ENCODE measurements at places on chromosomes 16 and 17. TPM values are rescaled to one million over a fixed set of nuclear protein-coding genes. Genes with fewer than 3 reads are reported as not detected.

Gene LAT
- 195 TPM for total RNA-seq

DNA sequence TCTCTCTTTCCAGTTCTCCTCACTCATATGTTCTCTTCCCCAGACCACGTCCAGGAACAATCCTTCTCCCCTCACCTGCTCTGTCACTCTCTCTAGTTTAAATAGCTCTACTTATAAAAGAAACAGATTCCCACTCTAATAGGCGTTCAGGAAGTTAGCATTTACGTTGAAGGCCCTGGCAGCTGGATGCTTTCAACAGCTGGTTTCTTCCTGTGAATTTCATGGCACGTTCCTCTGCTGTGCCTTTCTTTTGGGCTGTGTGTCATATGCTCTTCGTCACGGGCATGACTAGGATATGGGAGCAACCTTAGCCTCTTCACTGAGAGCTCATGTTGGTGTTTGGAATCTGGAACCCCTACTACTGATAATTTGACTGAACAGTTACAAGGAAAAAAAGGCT is 73.2 kb downstream of the ZNF18 start:
- DNase-seq: no peak
- no peaks in the 10 kb centered on the region for H3K4me1 ChIP-seq
- no peak overlapping the region for H3K4me3 ChIP-seq
- H3K27me3 ChIP-seq: no peaks in the 10 kb centered on the region

Gene RNF112
- 0.22 TPM for total RNA-seq

Gene WNT9B
- total RNA-seq: not detected

Gene SGCA
- total RNA-seq: 0.31 TPM

- no peaks in the 10 kb centered on the region for H3K4me1 ChIP-seq
- no peaks in the 10 kb centered on the region for H3K36me3 ChIP-seq
- H3K4me3 ChIP-seq: no peak overlapping the region
- DNase-seq: no peak
Observed at GRCh38 chr17:17612085-17613022, 20.8 kb upstream of the PEMT start.

DNA sequence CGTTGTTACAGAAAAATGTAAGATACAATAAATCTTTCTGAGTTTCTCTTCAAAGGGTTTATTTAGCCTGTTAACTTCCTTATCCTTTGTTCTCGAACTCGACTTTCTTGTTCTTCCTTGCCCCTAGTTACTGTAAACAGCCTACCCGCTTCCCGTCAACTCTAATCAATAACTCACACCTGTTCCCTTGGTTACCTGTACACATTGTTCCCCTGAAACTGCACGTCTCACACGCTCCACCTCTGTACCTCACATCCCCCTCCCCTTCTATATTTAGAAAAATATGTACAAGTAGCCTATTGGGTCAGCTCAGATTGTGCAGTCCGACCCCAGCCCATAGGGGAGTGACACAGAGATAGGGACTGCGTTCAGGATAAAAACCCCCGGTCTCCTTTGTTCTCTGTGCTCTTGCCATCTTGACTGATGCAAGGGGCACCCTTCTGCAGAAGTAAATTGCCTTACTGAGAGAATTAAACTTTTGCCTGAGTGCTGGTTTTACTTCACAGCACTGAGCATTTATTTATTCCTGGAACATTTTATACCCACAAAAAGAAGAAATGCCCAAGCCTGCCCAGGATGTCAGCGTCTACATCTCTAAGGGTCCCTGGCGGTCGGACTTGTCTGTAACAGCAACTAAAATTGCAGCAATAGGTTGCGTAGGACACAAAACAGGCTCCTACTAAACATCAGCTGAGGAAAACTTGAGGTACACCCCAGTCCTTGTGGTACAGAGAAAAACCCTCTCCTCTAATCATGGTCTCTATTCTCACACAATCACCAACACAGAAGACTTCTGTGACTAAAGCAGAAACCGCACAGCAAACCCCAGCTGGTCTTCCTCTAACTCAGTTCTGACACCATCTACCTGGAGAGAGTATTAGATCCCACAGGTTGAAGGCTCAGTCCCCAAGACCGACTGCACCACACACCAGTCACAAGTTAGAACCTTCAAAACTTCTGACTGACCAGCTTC is 11.3 kb downstream of the WDR45B start:
- H3K4me1 ChIP-seq: peaks cover 4% of the 10 kb centered on the region
- no peak overlapping the region for H3K27ac ChIP-seq
- H3K36me3 ChIP-seq: peaks cover 9% of the 10 kb centered on the region
- DNase-seq: no peak
- H3K4me3 ChIP-seq: no peak overlapping the region

DNA sequence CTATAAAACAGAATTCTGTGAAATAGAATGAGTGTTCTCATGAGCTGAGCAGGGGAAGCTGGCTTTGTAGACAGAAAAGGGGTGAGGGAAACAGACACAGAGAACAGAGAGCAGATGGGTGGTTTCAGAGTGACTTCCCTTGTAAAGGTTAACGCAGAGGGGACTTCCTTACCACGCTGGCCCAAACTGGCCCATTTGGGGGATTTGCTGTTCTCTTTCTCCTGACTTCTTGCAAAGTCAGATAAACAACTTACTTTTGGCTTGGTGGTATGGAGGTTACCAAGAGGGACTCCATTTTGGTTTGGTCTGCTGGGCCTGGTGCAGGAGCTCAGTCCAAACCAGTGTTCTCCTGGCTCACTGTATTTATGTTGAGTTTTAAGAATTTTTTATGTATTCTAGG is 48.4 kb downstream of the SEC14L1 start:
- peaks cover 9% of the 10 kb centered on the region for H3K36me3 ChIP-seq
- H3K27ac ChIP-seq: no peak overlapping the region
- H3K4me3 ChIP-seq: no peak overlapping the region
- H3K27me3 ChIP-seq: no peaks in the 10 kb centered on the region
- DNase-seq: no peak
- peaks cover 33% of the 10 kb centered on the region for H3K4me1 ChIP-seq

GRCh38 chr17:51650202-51650601 is 389.9 kb downstream of the UTP18 start:
- no peaks in the 10 kb centered on the region for H3K4me1 ChIP-seq
- H3K27me3 ChIP-seq: no peaks in the 10 kb centered on the region
- no peak overlapping the region for H3K4me3 ChIP-seq
- no peak overlapping the region for H3K27ac ChIP-seq

Gene CCL8
- total RNA-seq: not detected

DNA sequence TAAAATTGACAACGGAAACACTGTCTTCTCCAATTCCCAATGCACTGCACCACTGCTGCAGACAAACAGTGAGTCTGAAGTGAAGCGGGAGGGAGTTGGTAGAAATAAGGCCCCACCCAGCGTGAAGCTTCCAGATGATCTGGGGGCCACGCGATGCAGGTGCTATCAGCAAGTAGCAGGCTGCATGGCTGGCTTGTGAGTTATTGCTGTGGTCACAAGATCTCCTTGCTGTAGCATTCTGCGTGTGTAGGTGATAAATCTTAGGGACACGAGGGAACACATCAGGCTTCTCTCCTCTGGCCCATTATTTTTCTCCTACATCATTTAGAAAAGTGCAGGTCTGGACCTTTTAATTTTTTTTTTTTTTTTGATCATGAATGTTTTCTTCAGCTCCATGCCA is 407.6 kb downstream of the TMEM114 start:
- H3K4me1 ChIP-seq: no peaks in the 10 kb centered on the region
- DNase-seq: no peak

Gene OR4D1
- total RNA-seq: 0.26 TPM

Gene CAMTA2
- total RNA-seq: 85.6 TPM

DNA sequence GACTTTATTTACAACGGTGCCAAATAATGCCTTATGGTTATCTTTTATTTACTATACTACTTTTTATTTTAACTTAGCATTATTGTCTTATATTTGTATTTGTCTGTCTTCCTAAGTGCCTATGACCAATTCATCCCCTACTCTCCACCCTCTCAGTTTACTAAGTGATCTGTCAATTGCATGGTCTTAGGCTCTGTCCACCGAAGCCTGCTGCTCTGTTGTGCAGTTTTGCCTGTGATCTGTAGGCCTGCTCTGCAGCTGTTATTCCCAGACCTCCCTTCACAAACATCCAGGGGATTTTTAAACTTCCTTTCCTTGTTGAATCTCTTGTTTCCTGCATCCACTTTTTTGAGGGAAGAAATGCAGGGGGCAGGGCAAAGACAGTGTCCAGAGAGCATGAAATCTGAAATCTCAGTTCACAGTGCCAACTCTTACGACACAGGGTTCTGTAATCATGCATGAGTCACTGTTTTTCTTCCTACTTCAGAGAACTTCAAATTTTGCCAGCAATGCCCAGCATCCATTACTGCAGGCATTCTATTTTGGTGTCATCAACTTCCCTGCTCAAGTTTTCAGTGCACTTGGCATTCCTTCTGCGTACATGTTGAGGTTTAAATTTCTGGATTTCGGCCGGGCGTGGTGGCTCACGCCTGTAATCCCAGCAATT is 11.4 kb downstream of the SLFN5 start:
- no peak for DNase-seq
- H3K4me1 ChIP-seq: peaks cover 71% of the 10 kb centered on the region
- H3K27ac ChIP-seq: no peak overlapping the region
- no peak overlapping the region for H3K4me3 ChIP-seq

DNA sequence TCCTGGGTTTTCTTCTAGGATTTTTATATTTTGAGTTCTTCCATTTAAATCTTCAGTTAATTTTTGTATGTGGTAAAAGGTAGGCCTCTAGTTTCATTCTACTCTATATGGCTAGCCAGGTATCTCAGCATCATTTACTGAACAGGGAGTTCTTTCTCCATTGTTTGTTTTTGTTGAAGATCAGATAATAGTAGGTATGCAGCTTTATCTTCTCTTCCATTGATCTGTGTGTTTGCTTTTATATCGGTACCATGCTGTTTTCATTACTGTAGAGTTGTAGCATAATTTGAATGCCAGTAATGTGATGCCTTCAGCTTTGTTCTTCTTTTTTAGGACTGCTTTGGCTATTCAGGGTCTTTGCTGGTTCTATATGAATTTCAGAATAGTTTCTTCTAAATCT is 77.3 kb downstream of the USP22 start:
- no peaks in the 10 kb centered on the region for H3K4me1 ChIP-seq
- no peak overlapping the region for H3K27ac ChIP-seq
- no peaks in the 10 kb centered on the region for H3K27me3 ChIP-seq
- no peak for DNase-seq

GRCh38 chr17:11944587-11944986 is 52.7 kb downstream of the ZNF18 start:
- no peak overlapping the region for H3K4me3 ChIP-seq
- H3K4me1 ChIP-seq: no peaks in the 10 kb centered on the region
- DNase-seq: no peak
- no peaks in the 10 kb centered on the region for H3K27me3 ChIP-seq

Gene IL4R
- total RNA-seq: 140 TPM

DNA sequence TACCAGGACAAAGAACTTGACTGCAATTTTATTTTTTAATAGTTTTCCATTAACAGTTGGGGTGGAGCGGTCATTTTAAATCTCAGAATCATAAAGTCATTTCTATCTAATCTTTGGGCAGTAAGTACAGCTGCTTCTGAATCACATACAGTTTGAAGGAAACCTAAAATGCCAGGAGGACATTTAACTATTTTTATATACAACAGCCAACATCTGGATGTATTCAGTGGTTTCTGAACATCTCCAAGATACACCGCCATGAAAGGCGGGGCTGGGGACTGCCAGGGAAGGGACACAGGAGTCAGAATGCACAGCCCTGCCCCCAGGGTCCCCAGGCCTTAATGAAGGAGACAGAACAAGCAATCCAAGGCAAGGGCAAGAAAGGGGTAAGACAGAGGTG is 392.3 kb downstream of the SLC39A11 start:
- H3K27me3 ChIP-seq: no peaks in the 10 kb centered on the region
- no peak overlapping the region for H3K27ac ChIP-seq
- no peak for DNase-seq
- H3K4me3 ChIP-seq: no peak overlapping the region

DNA sequence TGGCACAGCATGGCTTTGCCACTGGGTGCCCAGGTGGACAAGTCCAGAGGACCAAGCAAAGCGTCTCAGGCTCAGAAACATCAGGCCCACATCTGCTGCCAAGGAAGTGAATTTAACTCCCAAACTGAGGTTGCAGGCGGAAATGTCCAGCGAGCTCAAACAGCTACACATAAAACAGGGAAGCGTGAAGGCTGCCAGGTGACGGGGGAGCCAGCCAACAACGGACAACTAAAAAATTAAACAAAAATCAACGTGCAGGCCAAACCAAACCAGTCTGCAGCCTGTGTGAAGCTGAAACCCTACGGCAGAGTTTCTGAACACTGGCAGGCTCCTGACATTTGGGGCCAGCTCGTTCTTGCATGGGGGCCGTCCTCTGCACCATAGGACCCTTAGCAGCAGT is 2.5 kb downstream of the TK1 start:
- H3K27me3 ChIP-seq: no peaks in the 10 kb centered on the region
- H3K36me3 ChIP-seq: no peaks in the 10 kb centered on the region
- no peak overlapping the region for H3K4me3 ChIP-seq
- no peak for DNase-seq
- H3K27ac ChIP-seq: no peak overlapping the region
- peaks cover 6% of the 10 kb centered on the region for H3K4me1 ChIP-seq

DNA sequence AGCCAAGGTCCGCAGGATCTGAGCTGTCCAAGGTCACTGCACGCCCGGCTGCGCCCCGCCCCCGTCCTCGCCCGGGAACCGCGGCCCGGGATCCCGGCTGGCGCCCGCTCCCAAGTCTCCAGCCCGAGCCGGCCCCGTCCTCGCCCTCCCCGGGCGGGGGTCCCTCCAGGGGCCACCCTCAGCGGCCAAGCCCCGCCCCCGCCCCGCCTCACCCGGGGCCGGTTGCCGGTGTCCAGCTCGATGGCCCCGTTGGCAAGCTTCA is 216 bp downstream of the VPS9D1 start:
- no peak for DNase-seq
- peaks cover 29% of the 10 kb centered on the region for H3K4me1 ChIP-seq
- H3K36me3 ChIP-seq: peaks cover 19% of the 10 kb centered on the region
- no peaks in the 10 kb centered on the region for H3K27me3 ChIP-seq

Gene CACNG4
- total RNA-seq: not detected

Gene SLC16A13
- total RNA-seq: 7.7 TPM

GRCh38 chr17:57662644-57663308 is 82.3 kb downstream of the CCDC182 start:
- DNase-seq: no peak
- H3K27me3 ChIP-seq: no peaks in the 10 kb centered on the region
- no peaks in the 10 kb centered on the region for H3K4me1 ChIP-seq
- H3K4me3 ChIP-seq: no peak overlapping the region
- no peak overlapping the region for H3K27ac ChIP-seq

Gene EMP2
- not detected for total RNA-seq

- H3K27ac ChIP-seq: no peak overlapping the region
- DNase-seq: no peak
- H3K4me1 ChIP-seq: no peaks in the 10 kb centered on the region
Observed at GRCh38 chr16:23469814-23470213, 16.8 kb upstream of the COG7 start.

All from CD8-positive, alpha-beta memory T cell (primary cell).